ENCODE measurements at places on chromosomes 11 and 22.
A peak's percentile ranks its signal among the peaks of the same experiment; 100 is the strongest.

DNA sequence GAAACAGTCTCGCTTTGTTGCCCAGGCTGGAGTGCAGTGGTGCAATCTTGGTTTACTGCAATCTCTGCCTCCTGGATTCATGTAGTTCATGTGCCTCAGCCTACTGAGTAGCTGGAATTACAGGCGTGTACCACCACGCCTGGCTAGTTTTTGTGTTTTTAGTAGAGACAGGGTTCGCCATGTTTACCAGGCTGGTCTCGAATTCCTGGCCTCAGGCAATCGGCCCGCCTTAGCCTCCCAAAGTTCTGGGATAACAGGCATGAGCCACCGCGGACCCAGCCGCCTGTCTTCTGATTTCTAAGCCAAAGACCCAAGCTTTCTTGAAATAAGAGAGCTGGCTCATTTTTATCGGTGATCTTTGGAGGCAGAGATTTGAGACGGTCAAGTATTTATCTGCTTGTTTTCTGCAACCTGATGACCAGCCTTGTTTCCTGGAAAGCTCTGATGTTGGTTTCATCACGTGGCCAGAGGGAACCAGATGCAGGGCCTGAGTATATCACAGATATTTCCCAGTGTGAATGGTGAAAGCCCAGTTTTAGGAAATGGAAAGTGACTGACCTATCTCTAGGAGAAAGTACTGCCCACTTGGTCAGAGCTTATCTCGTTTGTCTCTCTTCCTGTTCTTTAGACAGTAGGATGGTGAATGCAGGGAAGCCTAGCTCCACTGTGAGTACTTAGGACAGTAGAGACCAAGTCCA lies 5.7 kb upstream of the SIDT2 start:
- no peak for DNase-seq

DNA sequence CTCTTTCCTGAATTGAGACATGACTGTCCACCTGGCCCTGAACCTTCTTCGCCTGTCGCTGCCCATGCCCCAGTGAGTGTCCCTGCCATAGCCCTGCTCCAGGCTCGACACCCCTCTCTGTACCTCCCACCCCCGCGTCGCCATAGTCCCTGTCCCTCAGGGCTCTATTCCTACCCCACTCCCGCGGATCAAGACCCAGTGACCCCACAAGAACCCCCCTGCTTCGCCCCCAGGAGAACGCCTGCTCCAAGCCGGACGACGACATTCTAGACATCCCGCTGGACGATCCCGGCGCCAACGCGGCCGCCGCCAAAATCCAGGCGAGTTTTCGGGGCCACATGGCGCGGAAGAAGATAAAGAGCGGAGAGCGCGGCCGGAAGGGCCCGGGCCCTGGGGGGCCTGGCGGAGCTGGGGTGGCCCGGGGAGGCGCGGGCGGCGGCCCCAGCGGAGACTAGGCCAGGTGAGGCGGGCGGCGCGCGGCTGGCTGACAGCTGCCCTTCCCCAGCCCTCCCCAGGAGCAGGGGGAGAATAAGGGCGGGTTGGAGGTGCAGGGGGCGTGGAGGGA lies 5.6 kb downstream of the NRGN start:
- DNase-seq, result no peak

GRCh38 chr22:37734964-37735451 lies 38.2 kb downstream of the TRIOBP start:
- DNase-seq, result no peak

DNA sequence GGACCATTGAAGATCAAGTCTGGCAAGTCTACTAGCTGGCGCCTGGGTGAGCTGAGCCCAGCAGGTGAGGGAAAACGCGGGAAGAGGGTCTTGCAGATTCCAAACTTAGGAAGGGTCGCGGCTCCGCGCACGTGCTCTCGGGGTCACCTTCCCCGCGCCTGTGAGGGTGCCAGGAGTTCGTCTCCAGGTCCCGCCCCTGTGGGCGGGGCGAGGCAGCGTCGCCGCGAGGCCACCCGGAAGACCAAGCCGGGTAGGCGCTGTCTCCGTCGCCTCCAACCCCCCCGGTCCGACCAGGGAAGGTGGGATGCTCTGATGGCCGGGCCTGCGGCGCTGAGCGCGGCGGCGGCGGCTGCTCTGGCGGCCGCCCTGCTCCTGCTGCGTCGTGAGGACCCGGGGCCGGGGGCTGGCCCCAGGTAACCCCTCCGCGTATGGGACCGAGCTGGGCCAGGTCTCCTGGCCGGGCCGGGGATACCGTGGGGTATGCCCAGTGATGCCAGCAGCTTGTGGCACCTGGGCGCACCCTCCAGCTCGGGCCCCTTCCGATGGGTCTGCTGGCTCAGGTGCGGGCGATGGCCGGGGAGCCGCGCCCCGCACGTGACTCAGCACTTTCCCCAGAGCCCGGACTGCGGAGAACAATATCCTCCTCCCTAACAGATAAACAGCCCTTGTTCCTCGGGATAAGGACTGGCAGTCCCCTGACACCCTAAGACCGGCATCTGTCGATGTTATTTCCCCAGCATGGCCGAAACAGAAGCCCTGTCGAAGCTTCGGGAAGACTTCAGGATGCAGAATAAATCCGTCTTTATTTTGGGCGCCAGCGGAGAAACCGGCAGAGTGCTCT lies at the start of gene HTATIP2:
TSS of gene HTATIP2 (plus strand) at position 215 of the 841 bp plus-strand sequence. CDS start at position 739, 524 bp downstream.
- peak; percentile 50 for DNase-seq

- DNase-seq, result no peak
Measured at GRCh38 chr11:126853732-126854131, 146.8 kb downstream of the KIRREL3 start.

GRCh38 chr22:35457729-35458546 lies 58.0 kb downstream of the MCM5 start:
- DNase-seq, result no peak

DNA sequence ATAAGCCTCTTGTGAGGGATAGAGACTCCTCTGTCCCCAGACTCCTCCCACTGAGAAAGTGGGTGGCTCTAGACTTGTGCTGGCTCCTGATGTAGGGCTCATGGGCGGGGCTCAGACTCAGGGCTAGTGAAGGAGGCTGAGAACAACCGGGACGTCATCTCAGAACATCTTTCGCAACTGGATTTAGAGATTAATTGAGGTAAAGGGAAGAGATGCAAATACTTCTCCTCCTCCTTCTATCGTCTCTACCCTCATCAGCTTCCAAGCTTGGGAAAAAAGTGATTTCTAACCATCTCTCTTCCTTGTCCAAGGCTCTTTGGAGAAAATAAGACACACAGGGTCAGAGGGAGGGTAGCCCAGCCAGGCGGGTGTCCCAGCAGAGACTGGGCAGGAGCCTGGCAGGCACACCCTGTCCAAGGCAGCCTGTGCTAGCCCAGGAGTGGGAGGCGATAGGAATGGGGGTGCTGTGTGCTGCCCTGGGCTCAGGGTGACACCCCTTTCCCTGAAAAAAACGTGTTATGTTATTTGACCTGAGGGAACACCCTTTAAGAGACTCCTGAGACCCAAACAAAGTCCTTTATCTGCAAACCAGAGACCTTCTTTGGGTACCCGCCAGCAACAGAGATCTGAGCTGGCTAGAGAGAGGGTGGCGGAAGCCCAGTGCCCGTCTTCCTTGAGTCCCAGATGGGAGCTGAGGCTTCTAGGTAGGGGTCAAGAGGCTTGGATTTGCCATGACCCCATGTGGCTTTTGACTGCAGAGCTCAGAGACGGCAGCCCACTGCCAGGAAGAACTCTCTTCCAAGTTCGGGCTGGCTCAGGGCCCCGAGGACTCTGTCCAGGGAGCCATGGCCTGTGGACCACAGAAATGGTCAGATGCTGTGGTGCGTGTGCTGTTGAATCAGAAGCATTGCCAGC lies 160.9 kb downstream of the ADAMTS15 start:
- no peak for DNase-seq

DNA sequence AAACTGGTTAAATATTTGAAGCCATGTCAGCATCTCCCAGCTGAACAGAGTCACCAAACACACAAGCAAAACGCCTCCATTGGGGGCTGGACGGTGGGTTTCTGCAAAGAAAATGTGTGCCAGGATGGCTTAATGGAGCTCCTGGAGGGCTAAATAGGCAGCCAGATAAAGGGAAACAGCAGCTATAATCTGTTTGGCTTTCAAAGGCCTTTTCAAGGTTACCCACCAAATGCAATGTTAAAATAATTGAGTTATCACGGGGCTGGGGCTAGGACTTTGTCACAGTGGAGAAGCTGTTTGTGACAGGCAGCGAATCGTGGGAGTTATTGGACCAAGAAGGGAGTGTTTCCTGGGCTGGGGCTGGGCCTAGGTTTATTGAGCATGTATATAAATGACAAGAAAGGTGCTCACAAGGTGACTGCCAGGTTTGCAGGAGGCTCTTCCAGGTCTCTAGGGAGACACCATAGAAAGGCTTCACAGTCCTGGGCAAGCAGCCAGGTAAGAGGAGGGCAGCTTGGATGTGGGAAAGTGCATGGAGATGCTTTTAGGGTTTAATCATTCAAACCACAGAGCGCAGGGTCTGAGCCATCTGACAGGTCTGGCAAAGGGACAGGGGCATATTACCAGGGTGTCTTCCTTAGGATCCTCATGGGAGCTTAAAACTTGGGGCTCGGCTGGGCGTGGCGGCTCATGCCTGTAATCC lies 28.3 kb downstream of the GRIK4 start:
- DNase-seq, result no peak

DNA sequence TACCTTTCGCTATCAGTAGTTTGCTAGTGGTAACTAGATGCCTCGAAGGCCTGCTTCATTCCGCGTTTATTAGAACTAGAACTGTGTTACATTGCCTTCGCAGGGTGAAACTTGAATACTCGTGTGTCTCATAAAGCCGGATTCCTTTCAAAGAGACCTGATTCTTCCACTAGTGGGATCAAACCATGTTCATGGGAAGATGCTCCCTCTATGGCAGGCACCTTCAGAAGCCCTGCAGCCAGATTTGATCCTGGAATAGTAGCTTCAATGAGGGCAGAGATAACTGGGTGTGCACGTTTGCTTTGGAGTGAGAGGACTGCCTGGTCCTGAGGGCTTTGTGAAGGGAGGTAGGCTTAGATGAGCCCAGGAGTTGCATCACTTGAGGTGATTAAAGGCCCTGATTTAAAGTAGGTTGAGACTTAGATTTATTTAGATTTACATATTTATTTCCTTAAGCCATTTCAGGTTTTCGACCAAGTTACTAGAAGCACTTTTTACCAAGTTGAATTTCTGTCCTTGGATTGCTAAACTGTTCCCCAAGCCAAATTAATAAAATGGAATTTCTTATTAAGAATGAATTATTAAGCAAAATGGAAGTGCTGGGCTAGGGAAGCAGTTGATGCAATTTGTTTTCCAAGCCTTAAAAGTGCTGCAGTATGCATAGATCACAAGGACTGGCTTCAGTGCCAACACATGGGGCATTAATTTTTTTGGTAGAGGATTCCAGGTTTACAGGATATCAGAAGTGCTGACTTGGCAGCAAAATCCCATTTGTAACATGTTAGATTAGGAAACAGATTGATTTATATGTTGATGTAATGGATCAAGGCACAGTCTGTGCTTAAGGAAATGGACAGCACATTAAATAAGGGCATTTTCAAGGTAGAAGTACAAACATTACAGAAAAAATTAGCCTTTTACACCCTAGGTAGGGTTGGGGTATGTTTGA lies 32.9 kb downstream of the APLP2 start:
- DNase-seq, result no peak

DNA sequence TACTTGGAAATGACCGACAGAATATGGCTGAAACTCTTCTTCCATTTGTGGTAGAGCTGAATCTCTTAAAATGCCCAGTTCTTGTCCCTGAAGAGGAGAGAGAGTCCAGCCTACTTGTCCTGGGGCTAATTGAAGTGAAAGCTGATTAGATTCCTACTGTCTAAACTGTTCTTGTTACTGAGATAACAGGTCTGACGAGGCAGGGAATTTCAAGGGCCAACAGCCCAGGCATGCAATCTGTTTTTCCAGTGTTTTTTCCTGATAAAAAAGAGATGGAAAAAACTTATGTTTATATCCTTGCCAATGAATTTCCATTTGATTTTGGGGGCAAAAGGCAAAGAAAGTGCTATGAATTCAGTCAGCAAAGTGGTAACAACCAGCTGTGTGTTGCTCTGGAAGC lies 195.5 kb downstream of the ETS1 start:
- no peak for DNase-seq

DNA sequence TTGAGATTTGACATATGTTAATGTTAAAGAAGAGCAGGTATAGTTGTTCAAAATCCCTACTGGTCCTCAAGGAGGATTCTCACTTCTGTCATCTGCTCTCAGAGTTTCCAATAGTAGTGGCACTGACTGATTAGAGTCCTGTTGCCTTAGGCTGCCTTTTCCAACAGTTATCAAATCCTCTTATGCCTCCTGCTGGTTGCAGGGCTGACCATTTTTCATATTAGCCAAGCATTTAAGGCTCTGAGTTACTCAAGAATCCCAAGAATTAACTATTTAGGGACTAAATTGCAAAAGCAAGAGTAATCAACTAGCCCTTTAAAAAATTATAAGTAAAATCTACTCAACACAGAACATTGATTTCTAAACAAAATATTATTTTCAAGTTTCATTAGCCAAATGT lies 212.0 kb upstream of the CHORDC1 start:
- no peak for DNase-seq

- DNase-seq, result no peak
Measured at GRCh38 chr11:119472856-119473222, 49.9 kb upstream of the THY1 start.

GRCh38 chr11:119376197-119376847 lies 5.2 kb downstream of the USP2 start:
- DNase-seq, result no peak

- DNase-seq, result no peak
Measured at GRCh38 chr11:26332572-26332915, 614 bp downstream of the ANO3 start.

DNA sequence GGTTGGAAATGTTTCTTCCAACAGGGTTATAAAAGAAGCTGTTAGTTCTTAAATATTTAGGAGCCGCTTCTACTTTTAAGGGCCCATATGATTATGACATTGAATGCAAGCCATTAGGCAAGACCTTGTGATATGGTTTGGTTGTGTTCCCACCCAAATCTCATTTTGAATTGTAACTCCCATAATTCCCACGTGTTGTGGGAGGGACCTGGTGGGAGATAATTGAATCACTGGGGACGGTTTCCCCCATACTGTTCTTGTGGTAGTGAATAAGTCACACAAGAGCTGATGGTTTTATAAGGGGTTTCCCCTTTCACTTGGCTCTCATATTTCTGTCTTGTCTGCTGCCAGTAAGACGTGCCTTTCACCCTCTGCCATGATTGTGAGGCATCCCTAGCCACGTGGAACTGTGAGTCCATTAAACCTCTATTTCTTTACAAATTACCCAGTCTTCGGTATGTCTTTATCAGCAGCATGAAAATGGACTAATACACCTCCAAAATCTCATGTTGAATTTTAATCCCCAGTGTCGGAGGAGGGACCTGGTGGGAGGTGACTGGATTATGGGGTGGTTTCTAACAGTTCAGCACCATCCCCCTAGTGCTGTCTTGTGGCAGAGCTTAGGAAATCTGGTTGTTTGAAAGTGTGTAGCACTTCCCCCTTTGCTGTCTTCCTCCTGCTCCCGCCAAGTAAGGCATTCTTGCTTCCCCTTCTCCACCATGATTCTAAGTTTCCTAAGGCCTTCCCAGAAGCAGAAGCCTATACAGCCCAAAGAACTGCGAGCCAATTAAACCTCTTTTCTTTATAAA lies 4.3 kb downstream of the CD59 start:
- DNase-seq, result no peak

Measured in activated CD4-positive, CD25-positive, alpha-beta regulatory T cell (primary cell).